Left ventricle myocardium inferior (tissue), 1 donor: ENCODE measurements at places on chromosomes 12 and 14. TPM values are rescaled to one million over a fixed set of nuclear protein-coding genes. Genes with fewer than 3 reads are reported as not detected.

The ESRRB gene
- total RNA-seq, result 16.9 TPM

The PRH2 gene
- not detected for total RNA-seq

The CNTN1 gene
- 0.11 TPM for total RNA-seq

- H3K27ac ChIP-seq, result no peak overlapping the region
- no peaks in the 10 kb centered on the region for H3K27me3 ChIP-seq
- peaks cover 14% of the 10 kb centered on the region for H3K4me1 ChIP-seq
- H3K36me3 ChIP-seq, result no peaks in the 10 kb centered on the region
Measured at GRCh38 chr14:61615743-61616523, 79.4 kb upstream of the HIF1A start.

DNA sequence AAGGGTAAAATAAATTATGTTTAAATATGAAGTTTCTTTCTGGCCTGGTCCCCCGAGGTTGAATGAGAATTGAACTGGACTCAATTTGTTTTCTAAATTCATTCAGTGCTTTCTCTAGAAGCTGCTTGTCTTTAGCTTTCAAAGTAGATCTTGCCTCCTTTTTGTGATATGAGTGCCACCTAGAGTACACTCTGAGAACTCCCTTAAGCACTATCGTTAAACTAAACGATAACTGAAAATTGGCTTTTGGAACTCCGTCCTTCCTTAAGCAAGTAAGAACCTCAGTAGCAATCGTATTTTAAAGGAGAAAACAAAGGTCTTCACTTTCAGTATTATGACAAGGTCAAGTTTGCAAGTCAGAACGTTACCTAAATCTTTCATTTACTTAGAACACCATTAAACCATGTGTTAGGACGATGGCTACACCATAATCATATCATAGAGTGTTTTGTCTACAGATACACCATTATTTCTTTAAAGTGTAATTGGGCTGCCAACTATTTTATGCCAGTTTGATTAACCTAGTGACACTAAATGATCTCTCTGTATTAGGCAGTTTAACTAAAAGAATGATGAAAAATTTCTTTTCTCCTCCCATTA is 364.8 kb downstream of the SNAPC1 start:
- no peaks in the 10 kb centered on the region for H3K36me3 ChIP-seq
- peaks cover 83% of the 10 kb centered on the region for H3K27me3 ChIP-seq
- H3K4me1 ChIP-seq, result no peaks in the 10 kb centered on the region
- no peak for DNase-seq

GRCh38 chr12:27595231-27595642 is 71.2 kb downstream of the PPFIBP1 start:
- peaks cover 16% of the 10 kb centered on the region for H3K36me3 ChIP-seq
- H3K27me3 ChIP-seq, result no peaks in the 10 kb centered on the region
- H3K4me1 ChIP-seq, result peaks cover 95% of the 10 kb centered on the region
- peak overlapping the region; percentile 69 for H3K27ac ChIP-seq
- DNase-seq, result no peak
- peak overlapping the region; percentile 26 for H3K4me3 ChIP-seq

DNA sequence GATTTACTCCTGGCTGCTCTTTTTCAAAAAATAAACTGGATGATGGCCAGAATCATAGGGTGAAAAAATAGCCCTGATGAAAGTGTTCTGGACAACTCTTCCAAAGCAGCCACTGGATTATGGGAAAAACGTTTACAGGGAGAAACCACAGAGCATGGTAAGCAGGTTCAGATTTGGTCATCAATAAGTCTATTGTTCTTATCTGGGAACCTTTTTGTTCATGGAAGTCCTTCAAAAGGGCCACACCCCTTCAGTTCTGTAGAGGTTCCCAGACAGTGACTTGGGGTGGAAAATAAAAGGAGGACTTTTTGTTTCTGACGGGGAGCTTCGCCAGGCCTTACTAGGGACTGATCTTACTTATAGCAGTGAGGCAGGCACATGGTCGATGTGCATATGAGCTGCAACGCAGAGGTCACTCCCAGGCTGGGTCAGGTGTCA is 117.4 kb upstream of the SLC38A2 start:
- H3K27ac ChIP-seq, result peak overlapping the region; percentile 74
- no peaks in the 10 kb centered on the region for H3K36me3 ChIP-seq
- no peak overlapping the region for H3K4me3 ChIP-seq
- no peaks in the 10 kb centered on the region for H3K27me3 ChIP-seq
- peaks cover 54% of the 10 kb centered on the region for H3K4me1 ChIP-seq

GRCh38 chr12:2679816-2680675 is 114.7 kb upstream of the FKBP4 start:
- no peak overlapping the region for H3K4me3 ChIP-seq
- H3K27me3 ChIP-seq, result no peaks in the 10 kb centered on the region
- H3K4me1 ChIP-seq, result peaks cover 6% of the 10 kb centered on the region
- no peak for DNase-seq
- no peak overlapping the region for H3K27ac ChIP-seq
- peaks cover 80% of the 10 kb centered on the region for H3K36me3 ChIP-seq

The CD27 gene
- total RNA-seq, result 0.16 TPM

The RDH12 gene
- not detected for total RNA-seq

- H3K4me3 ChIP-seq, result no peak overlapping the region
- H3K4me1 ChIP-seq, result peaks cover 12% of the 10 kb centered on the region
- H3K36me3 ChIP-seq, result no peaks in the 10 kb centered on the region
- DNase-seq, result no peak
Measured at GRCh38 chr12:52352951-52353350, 14.3 kb downstream of the KRT85 start.

- no peak overlapping the region for H3K4me3 ChIP-seq
- DNase-seq, result no peak
- H3K36me3 ChIP-seq, result no peaks in the 10 kb centered on the region
- peak overlapping the region; percentile 53 for H3K27ac ChIP-seq
- peaks cover 28% of the 10 kb centered on the region for H3K4me1 ChIP-seq
Measured at GRCh38 chr14:100056964-100057795, 8.0 kb upstream of the EVL start.

The PMEL gene
- 0.16 TPM for total RNA-seq
